ENCODE measurements at places on chromosomes 4 and X.

- DNase-seq = no peak
Observed at GRCh38 chrX:21678048-21678612, 20.0 kb upstream of the KLHL34 start.

DNA sequence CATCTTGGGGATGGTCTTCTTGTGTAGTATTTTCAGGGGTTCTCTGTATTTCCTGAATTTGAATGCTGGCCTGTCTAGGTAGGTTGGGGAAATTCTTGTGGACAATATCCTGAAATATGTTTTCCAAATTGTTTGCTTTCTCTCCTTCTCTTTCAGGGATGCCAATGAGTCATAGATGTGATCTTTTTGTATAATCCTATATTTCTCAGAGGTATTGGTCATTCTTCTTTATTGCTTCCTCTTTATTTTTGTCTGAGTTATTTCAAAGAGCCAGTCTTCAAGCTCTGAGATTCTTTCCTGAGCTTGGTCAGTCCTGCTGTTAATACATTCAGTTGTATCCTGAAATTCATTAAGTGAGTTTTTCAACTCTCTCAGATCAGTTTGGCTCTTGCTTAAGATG lies 73.1 kb downstream of the MAMLD1 start:
- no peak for DNase-seq

GRCh38 chr4:134505511-134505910 lies 303.9 kb upstream of the PABPC4L start:
- no peak for DNase-seq

- DNase-seq = no peak
Observed at GRCh38 chr4:119209077-119209476, 3.4 kb upstream of the USP53 start.

- no peak for DNase-seq
Observed at GRCh38 chr4:59608466-59608865, 1591.7 kb upstream of the ADGRL3 start.

DNA sequence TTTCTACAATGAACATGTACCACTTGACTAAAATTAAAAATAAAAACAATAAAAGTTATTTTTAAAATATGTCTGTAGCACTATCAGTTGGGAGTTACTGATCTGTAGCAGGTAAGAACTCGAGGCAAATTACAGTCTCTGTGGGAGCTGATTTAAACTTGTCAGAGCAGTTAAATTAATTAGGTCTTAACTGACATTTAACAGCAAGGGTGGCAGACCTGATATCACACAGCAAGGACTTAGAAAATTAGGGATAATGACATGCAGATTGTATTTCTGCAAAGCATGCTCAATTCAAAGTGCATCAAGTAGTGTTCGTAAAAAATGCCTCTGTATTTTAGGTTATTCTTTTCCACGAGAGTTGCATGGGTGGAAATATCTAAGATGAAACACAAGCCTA lies 208.9 kb downstream of the SPATA18 start:
- DNase-seq = no peak

GRCh38 chrX:38175139-38175538 lies 45.5 kb downstream of the SRPX start:
- DNase-seq = no peak

- DNase-seq = no peak
Observed at GRCh38 chrX:9605484-9605883, 140.6 kb downstream of the TBL1X start.

- no peak for DNase-seq
Observed at GRCh38 chr4:31175242-31175910, 455.2 kb downstream of the PCDH7 start.

- no peak for DNase-seq
Observed at GRCh38 chrX:20988118-20988517, 386.1 kb upstream of the CNKSR2 start.

DNA sequence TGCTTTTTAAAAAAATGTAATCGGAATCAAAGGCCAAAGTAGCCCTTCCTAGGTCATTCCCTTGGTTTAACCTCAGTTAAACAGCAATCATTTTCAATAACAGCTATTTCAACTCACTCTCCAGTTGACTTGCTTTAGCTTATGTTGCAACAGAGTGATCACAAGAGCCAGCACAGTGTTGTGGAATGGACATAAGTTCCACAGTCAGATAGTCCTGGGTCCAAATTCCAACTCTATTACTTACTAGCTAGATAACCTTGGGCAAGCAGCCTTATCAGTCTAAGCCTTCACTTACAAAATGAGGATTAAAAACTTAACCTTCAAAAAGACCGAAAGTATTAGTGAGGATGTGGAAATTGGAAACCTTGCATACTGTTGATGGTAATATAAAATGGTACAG lies 9.2 kb upstream of the GPC3 start:
- DNase-seq = no peak

DNA sequence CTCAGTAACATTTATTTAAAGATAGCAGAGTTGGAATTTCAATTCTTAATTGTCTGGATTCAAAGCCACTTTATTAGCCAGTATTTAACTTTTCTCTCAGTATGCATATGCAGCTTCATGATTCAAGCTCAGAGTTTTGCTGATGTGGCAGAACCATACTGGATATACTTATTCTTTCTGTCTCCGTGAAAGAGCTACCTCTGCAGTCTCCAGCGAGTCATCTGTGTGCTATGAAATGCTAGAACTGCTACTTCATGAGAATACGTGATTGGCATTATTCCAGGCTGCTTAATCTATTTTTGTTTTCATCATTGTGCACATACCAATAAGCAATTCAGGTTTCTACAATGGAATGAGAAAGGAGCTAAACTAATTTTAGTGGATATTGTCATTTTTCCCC lies 743.7 kb downstream of the C4orf33 start:
- DNase-seq = no peak

- no peak for DNase-seq
Observed at GRCh38 chr4:90425893-90426292, 298.7 kb downstream of the CCSER1 start.

DNA sequence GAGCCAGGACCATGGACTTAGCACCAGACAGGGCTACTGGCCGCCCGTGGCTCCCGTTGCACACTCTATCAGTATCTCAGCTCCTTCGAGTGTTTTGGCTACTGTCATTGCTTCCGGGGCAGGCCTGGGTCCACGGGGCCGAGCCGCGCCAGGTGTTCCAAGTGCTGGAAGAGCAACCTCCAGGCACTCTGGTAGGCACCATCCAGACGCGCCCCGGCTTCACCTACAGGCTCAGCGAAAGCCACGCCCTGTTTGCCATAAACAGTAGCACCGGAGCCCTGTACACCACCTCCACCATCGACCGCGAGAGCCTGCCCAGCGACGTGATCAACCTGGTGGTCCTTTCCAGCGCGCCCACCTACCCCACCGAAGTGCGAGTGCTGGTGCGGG lies 1.6 kb downstream of the FAT4 start:
- DNase-seq = no peak

GRCh38 chrX:84123585-84123984 lies 64.4 kb downstream of the RPS6KA6 start:
- DNase-seq = no peak

DNA sequence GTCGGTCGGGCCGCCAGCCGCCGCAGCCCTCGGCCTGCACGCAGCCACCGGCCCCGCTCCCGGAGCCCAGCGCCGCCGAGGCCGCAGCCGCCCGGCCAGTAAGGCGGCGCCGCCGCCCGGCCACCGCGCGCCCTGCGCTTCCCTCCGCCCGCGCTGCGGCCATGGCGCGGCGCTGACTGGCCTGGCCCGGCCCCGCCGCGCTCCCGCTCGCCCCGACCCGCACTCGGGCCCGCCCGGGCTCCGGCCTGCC lies 213 bp downstream of the NFKB1 start:
- no peak for DNase-seq

GRCh38 chr4:186037692-186038658 lies 31.0 kb upstream of the TLR3 start:
- DNase-seq = no peak

GRCh38 chr4:94453391-94453963 lies 1.7 kb downstream of the PDLIM5 start:
- no peak for DNase-seq

DNA sequence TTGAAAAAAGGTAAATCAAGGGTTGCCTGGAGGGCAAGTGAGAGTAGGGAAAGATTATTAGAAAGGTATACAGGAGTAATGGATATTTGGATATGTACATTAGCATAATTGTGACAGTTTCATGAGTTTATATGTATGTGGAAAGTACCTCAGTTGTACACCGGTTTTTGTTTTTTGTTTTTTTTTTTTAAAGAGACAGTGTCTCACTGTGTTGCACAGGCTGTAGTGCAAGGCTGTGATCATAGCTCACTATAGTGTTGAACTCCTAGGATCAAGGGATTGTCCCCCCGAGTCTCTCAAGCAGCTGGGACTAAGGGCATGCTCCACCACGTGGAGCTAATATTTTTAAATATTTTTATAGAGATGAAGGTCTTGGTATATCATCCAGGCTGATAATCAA lies 15.3 kb upstream of the HPGD start:
- no peak for DNase-seq

- no peak for DNase-seq
Observed at GRCh38 chr4:147566762-147567161, 50.4 kb upstream of the TMEM184C start.

DNA sequence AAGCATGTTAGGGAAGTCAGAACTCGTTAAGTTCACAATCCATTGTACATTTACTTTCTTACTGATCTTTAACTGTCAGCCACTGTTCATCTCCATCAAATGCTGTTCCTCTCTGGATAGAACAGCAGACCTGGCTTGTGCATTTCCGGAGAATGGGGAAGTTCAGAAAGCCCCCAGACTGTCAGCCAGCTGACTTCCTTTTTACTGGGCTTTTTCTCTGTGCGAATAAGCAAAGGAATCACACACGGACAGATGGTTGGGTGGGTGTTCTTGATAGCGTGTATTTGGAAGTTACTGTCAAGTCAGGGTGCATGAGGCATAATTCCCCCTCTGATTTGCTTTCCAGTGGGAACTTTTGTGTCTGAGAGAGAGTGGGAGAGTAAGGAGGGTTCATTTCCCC lies 56.8 kb downstream of the TSPAN7 start:
- DNase-seq = no peak

DNA sequence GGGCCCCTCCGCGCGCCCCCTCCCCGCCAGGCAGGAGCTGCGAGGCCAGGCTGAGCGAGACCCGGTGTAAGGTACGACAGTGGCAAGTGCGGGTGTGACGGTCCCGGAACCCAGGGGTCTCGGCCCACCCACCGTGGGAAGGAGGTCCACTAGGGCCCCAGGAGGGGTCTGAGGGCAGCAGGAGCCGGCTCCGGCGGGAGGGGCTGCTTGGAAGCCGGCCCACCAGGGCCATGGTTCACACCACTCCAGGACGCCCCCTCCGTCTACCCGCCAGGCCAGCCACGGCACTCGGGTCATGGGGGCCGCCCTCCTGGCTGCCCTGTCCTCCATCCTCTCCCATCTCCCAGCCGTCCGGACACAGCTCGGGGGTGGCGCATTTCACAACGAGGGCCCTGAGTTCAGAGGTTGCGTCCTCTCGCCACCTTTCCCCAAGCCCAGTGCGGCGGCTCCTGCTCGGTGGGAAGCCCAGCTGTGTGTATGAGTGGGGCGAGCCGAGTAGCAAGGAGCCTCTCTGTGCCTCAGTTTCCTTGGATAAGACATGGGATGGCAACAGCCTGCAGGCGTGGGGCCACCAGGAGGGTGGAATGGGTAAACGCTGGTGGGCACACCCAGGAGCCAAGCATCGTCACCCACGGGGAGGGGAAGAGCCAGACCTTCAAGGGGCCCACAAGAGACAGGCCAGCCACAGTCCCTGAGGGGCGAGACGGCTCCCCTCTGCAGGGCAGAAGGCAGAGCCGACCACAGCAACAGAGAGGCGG lies 81.3 kb downstream of the FAM53A start:
- DNase-seq = no peak

DNA sequence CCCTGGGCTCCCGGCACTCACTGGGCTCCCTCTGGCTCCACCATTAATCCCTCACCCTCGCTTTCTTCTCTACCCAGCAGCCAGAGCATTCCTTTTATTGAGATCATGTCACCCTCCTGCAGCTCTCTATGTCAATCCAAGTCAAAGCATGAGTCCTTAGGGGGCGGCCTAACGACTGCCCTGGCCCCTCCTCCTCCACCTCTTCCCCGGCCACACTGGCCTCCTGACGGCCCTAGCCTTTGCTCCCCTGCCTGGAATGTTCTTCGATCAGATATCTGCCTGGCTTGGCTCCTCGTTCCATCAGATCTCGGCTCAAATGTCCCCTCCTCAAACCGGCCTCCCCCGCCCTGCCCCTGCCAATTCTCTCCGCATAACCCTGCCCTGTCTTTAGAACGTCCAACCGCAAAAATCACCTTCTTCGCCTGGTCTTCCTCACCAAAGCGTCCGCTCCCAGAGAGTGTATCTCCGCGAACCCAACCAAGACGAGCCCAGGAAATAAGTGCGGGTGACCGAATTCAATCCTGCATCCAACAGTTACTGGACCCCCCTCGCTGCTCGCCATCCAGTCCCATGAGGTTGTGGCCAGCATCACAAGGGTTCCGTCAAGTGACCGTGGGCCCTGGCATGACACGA lies 722 bp upstream of the PNCK start:
- no peak for DNase-seq

- DNase-seq = no peak
Observed at GRCh38 chrX:72021975-72022374, 109.7 kb downstream of the RTL5 start.

DNA sequence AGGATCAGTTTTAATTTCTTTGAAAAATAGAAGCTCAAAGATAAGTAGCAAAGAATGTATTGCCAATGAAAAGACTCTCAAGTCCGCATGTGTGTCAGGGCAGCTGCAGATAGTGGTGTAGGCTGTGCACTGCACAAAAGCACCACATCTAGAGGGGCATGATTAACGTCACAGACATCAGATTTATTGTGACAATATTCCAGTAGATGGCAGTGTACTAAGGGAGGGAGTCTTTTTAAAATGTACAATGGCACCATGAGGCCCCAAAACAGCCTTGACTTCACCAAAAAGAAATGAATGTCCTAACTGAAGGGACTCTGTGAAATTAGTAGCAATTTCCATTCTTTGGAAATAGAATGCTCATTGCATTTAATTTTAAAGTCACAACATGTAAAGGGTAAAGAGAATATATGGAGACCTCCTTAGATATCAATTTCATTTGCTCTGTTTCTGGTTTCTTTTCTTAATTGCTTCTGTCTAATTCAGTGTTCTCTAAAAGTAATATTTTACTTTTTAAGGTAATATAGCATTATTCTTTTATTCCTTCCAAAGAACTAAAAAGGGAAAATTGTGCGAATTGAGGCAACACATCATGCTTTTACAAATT lies 98.4 kb downstream of the ZNF827 start:
- no peak for DNase-seq

DNA sequence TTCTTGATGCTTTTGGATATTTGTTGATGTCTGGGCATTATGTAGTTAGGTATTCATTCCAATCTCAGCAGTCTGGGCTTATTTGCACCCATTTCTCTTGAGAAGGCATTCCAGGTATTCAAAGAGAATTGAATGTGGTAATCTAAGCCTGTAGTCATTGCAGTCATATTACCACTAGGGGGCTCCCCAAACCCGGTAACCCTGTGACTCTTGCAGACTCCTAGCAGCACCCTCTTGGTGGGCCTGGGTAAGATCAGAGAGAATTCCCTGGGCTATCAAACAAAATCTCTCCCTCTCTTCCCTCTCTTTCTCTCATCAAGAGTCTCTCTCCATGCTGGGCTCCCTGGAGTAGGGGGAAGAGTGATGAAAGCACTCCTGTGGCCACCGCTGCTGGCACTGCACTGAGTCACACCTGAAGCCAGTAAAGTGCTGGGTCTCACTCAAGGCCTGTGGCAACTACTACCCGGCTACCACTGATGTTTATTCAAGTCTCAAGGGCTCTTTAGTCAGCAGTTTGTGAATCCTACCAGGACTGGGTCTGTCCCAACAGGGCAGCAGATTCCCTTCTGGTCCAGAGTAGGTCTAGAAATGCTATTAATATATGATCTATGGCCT lies 187.7 kb upstream of the NUDT10 start:
- no peak for DNase-seq
